ENCODE measurements at places on chromosomes 3 and 15. TPM values are rescaled to one million over a fixed set of nuclear protein-coding genes. Genes with fewer than 3 reads are reported as not detected.
A peak's percentile ranks its signal among the peaks of the same experiment; 100 is the strongest.

The FAM131A gene
- total RNA-seq: 15.1 TPM

DNA sequence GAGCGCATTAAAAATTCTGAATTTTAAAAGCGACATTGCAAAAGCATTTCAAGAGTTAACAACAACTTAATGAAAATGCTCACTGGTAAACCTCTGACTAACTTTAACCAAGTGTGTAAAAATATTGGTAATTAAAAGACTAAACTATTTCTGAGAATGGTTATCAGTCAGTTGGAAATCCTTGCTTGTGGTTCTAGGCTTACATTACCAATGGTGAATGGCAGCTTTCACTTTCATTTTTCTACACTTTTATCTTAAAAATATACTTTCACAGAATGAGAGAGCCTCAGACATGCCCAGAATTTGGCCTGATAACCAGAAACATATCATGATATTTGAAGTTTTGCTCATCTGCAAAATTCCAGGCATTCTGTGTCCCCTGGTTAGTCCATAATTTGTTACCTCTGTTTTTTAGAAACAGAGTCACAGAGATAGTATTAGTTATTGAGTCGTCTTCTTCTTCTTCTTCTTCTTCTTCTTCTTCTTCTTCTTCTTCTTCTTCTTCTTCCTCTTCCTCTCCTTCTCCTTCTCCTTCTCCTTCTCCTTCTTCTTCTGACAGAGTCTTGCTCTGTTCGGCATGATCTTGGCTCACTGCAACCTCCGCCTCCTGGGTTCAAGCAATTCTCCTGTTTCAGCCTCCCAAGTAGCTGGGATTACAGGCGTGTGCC lies 5.5 kb upstream of the RNF111 start:
- no peaks in the 10 kb centered on the region for H3K4me1 ChIP-seq
- no peak for DNase-seq
- H3K27ac ChIP-seq: no peak overlapping the region

DNA sequence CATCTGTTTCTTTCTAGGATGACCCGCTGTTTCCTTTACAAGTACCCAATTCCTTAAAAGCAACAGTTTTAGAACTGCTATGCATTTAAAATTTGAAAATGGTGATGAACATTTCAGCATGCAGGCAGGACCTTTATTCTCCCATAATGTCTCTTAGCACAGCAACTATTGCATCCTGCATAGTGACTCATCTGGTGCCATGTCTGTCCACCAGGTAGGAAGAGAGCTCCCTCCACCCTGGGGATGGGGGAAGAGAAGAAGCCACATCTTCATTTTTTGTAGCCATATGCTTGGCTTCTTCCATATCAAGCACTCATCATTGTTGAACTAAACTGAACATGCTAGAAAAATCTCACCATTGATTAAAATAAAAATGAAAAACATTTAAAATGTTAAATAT lies 9.9 kb downstream of the GPR15 start:
- H3K4me1 ChIP-seq: no peaks in the 10 kb centered on the region
- no peak for DNase-seq
- H3K27me3 ChIP-seq: peaks cover 22% of the 10 kb centered on the region
- no peaks in the 10 kb centered on the region for H3K36me3 ChIP-seq
- no peak overlapping the region for H3K4me3 ChIP-seq

GRCh38 chr15:66017000-66017399 lies 147.7 kb downstream of the RAB11A start:
- DNase-seq: no peak
- H3K36me3 ChIP-seq: no peaks in the 10 kb centered on the region
- H3K4me3 ChIP-seq: no peak overlapping the region
- no peak overlapping the region for H3K27ac ChIP-seq
- H3K4me1 ChIP-seq: peaks cover 11% of the 10 kb centered on the region

DNA sequence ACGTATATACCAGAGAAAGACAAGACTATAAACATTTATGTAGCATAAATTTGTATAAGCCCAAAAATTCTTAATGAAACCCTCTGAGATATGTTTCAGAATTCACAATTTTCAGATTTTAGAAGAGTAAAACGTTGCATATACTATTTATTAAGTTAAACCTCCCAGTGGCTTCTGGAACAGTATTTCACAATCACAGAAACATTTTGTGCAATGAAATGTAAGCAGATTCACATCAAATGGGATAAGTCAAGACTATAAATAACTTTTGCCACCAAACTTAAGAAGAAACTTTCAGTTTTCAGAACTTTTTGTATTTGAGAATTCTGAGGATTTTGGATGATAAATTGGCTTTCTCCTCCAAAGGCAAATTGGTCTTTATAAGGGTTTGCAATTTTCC lies 9.2 kb downstream of the SLTM start:
- no peaks in the 10 kb centered on the region for H3K27me3 ChIP-seq
- no peak for DNase-seq
- H3K4me3 ChIP-seq: no peak overlapping the region
- H3K27ac ChIP-seq: peak overlapping the region; percentile 29
- H3K36me3 ChIP-seq: peaks cover 44% of the 10 kb centered on the region
- H3K4me1 ChIP-seq: peaks cover 8% of the 10 kb centered on the region

DNA sequence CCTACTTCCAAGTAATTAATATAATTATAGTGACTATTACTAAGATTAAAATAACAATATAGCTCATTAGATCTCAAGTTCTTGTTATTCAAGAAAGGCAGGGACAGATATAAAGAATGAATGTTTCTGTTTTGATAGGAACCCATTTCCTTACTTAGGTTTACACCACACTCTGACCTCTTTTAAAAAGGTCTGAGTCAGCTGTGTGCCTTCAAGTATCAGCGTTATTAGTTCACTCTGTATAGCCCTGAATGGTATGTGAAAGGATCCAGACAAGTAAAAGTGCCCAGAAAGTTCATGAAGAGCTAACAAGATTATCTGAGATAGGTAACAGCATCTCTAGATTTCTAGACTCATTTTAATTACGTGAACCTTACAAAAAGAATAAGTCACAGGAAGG lies 28.9 kb downstream of the PDCD10 start:
- H3K36me3 ChIP-seq: no peaks in the 10 kb centered on the region
- H3K27me3 ChIP-seq: no peaks in the 10 kb centered on the region
- no peak overlapping the region for H3K4me3 ChIP-seq
- no peak overlapping the region for H3K27ac ChIP-seq
- DNase-seq: no peak

- H3K27me3 ChIP-seq: no peaks in the 10 kb centered on the region
- H3K36me3 ChIP-seq: no peaks in the 10 kb centered on the region
- DNase-seq: peak; percentile 3
- H3K4me1 ChIP-seq: no peaks in the 10 kb centered on the region
- H3K4me3 ChIP-seq: no peak overlapping the region
Observed at GRCh38 chr3:118936811-118937210, 97.8 kb downstream of the IGSF11 start.

The PPARG gene
- total RNA-seq: 0.62 TPM

- no peak overlapping the region for H3K4me3 ChIP-seq
- no peaks in the 10 kb centered on the region for H3K36me3 ChIP-seq
- peak; percentile 52 for DNase-seq
- no peak overlapping the region for H3K27ac ChIP-seq
- H3K4me1 ChIP-seq: peaks cover 29% of the 10 kb centered on the region
- no peaks in the 10 kb centered on the region for H3K27me3 ChIP-seq
Observed at GRCh38 chr3:105806359-105806758, 62.5 kb downstream of the CBLB start.

DNA sequence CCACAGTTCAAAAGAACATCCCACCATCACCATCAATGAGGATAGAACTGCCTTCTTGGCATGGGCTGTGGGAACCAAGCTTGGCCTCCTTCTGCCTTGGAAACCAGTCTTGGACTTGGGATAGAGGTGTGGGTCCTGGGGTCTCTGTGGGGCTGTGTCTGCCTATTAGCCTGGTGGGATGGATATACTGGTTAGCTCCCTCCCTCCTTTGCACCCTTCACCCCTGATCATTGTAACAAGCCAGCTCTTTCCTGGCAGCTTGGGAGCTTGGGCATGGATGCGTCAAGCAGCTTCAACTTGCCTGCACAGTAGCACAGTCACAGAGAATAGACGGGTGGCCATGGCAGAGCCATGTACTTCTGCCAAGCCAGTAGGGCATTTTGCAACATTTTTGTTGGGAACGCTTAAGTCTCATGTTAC lies 65.2 kb downstream of the SMAD6 start:
- H3K4me1 ChIP-seq: peaks cover 67% of the 10 kb centered on the region
- no peak overlapping the region for H3K4me3 ChIP-seq
- no peak overlapping the region for H3K27ac ChIP-seq
- no peaks in the 10 kb centered on the region for H3K36me3 ChIP-seq

DNA sequence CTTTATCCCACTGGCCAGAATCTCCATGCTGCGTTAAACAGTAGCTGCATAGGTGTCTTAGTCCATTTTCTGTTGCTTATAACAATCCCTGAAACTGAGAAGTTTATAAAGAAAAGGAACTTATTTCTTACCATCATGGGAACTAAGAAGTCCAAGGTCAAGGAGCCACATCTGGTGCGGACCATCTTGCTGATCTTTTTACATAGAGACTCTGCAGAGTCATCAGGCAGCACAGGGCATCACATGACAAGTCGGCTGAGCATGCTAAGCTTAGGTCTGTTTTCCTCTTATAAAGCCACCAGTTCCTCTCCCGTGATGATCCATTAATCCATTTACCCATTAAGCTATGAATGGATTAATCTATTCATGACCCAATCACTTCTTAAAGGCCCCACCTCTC lies 22.4 kb upstream of the FAM174B start:
- H3K4me3 ChIP-seq: no peak overlapping the region
- H3K36me3 ChIP-seq: no peaks in the 10 kb centered on the region
- H3K27me3 ChIP-seq: no peaks in the 10 kb centered on the region
- H3K27ac ChIP-seq: no peak overlapping the region
- peaks cover 7% of the 10 kb centered on the region for H3K4me1 ChIP-seq

DNA sequence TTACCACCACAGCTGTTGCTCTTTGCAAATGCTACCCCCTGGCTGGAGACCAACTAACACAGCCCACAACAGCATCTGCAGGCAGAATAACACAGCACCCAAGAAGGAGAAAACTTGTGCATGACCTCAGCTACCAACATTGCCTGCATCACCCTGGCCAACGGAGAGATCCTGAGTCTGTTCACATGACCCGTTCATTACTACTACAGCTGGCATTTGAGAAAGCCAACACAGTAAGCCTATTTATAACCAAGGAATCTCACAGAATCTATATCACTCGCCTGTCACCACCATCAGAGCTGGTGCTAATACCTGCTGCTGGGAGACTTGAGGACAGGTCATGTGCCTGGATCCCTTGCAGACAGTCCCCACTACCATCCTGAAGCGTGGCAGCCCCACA lies 215.2 kb downstream of the POLQ start:
- H3K27ac ChIP-seq: no peak overlapping the region
- no peak overlapping the region for H3K4me3 ChIP-seq
- no peak for DNase-seq
- H3K4me1 ChIP-seq: no peaks in the 10 kb centered on the region

- H3K27ac ChIP-seq: no peak overlapping the region
- no peak overlapping the region for H3K4me3 ChIP-seq
- DNase-seq: no peak
- no peaks in the 10 kb centered on the region for H3K27me3 ChIP-seq
- no peaks in the 10 kb centered on the region for H3K36me3 ChIP-seq
Observed at GRCh38 chr15:89569090-89569745, 6.1 kb upstream of the TICRR start.

All from A673 (cell line).